Stimulated activated CD4-positive, alpha-beta T cell treated with anti-CD3 and anti-CD28 coated beads, Interleukin-12 subunit alpha, Interleukin-12 subunit beta, amount 100 ng/mL, for 24 hours (primary cell): ENCODE measurements at places on chromosomes 5 and 9.

DNA sequence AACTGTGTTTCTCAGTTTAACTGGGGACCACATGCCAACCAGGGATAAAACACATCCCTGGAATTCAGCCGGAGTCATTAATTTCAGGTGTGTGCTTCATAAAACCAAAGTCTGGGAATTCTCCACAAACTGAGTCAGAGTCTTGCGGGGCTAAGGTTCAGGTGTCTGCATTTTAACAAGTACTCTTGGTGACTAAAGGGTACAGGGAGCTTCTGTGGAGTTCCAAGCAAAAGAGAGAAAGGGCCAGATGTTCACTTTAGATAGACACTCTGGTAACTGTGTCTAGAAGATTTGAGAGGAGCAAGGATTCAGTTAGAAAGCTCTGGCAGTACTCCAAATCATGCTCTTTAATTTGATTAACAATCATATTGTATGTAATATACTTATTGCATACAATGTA, 4.0 kb downstream of the NADK2 start:
- DNase-seq = no peak

DNA sequence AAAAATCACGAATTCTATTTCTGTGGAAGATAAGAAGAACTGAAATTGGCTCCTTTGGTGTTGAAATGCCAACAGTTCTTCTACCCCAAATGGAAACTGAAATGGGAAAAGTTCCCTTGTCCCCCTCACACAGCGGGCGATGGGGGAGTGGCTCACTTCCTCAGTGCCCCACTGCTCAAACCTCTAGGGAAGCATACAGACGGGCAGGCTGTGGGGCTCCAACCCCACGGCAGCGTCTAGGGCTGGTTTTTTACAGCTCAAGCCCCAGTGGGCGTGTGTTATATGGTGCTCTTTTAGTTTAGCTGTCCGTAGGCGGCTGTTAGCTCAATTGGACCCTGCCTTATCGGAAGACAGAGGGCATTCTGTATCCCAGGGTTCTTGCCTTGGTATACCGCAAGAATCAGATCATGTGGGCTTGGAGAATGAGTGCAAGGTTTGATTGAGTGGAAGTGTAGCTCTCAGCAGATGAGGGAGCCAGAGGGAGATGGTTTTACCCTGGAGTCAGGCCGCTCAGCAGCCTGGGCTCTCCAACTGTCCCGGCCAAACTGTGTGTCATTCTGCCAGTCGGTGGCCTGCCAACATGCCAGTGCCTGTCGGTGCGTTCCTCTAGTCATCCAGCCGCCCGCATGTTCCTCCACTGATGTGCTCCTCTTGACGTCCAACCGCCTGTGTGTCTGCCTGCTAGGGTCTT, 166.3 kb upstream of the ZNF608 start:
- no peak for DNase-seq

- no peak for DNase-seq
These were observed 483.1 kb downstream of the BNC2 start for GRCh38 chr9:16387382-16387781.

- no peak for DNase-seq
These were observed 88.1 kb downstream of the PCSK1 start for GRCh38 chr5:96344678-96345577.

- DNase-seq = no peak
These were observed 65.9 kb downstream of the DMRTA1 start for GRCh38 chr9:22512495-22512894.
